ENCODE measurements at places on chromosomes 5 and 9.

DNA sequence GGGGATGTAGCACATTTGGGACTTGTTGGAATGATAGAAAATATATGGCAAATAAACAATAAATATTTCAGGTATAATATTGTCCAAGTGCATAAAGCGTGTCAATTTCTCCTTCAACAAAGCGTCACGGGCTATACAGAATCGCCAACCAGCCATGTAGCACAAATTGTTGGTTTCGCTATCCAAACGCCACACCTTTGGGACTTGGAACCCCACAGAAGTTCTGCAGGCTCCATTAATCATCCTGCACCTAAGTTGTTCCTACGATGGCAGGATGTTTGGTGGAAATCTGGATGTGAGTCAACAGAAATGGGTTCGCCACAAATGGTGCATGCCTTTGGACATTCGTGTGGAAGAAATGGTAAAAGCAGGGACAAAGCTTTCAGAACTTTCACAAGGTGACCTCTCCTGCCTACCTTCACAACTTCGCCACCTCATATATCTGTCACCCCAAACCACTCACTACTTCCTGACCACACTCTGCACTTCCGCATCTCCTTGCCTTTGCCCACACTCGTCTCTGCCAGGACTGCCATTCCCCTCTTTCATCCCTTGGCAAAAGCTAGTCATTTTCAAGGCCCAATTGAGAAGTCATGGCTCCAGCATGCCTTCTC, 95.7 kb downstream of the LHFPL2 start:
- DNase-seq = no peak

GRCh38 chr5:4453655-4454054, 686.5 kb upstream of the ADAMTS16 start:
- no peak for DNase-seq

DNA sequence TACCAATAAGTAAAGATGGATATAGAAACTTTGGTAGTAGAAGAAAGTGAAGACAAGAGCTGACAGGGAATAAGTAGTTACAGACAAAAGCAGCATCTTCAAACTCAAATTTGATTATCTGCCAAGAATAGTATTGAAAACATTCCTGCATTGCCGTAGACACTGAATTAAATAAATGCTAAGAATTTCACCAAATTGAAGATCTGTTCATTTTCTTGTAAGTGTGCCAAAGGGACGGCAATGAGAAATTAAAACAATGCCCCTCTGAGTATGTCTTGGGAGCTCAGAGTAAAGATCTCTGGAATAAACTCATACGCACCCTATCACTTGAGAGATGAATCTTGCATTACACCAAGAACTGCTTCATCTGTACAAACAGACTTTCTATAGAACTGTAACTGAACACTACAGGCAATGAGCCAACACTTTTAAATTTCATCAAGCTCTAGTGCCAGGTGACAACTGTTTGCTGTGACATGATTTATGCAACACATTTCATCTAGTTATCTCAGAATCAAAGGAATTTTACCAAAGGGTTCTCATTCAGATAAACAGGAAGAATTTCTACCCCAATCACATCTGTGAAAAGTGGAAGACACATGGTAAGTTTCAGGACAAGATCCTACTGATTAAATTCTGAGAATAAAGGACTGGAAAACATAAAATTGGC, 66.9 kb downstream of the RFX3 start:
- DNase-seq = no peak

GRCh38 chr9:110142253-110142652, 65.7 kb downstream of the C9orf152 start:
- no peak for DNase-seq

- DNase-seq = no peak
These were observed 389.6 kb upstream of the COX7C start for GRCh38 chr5:86228147-86228546.

- no peak for DNase-seq
These were observed 32.1 kb upstream of the HSD17B4 start for GRCh38 chr5:119420169-119420568.

GRCh38 chr5:126395198-126395597, 28.0 kb upstream of the GRAMD2B start:
- DNase-seq = no peak

DNA sequence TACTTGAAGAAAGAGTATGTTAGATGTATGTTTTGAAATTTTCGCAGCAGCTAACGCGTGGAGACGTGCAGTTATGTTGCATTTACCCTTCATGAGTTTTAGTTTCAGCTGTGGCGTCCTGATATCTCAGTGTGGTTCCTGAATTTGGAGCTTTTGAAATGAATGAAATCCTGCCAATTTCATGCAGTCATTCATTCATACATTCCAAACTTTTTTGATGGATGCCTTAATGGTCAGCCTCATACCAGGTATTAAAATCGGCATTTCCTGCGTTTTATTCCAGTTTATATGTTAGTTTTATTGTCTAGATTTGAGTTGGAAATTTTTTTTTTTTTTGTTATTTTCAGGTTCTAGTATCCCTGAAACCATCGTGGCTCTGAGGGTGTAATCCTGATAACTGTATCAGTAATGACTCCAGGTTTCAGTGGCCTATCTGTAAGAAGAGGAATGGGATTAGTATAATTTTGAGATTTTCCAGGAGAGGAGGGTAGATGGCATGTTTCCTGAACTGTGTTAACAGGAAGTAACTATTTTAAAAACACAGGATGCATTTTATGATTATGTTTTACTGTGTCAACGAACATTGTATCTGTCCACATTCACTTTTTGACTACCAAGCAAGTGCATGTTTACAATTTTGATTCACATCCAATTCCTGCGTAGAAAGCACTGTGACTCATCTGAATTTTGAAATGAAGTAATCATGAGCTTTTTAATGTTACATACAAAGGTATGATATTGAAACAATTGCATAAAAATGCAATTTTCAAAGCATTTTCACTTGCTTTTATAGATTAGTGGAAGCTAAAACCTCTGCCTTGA, 1.0 kb downstream of the FOCAD start:
- peak; percentile 17 for DNase-seq

DNA sequence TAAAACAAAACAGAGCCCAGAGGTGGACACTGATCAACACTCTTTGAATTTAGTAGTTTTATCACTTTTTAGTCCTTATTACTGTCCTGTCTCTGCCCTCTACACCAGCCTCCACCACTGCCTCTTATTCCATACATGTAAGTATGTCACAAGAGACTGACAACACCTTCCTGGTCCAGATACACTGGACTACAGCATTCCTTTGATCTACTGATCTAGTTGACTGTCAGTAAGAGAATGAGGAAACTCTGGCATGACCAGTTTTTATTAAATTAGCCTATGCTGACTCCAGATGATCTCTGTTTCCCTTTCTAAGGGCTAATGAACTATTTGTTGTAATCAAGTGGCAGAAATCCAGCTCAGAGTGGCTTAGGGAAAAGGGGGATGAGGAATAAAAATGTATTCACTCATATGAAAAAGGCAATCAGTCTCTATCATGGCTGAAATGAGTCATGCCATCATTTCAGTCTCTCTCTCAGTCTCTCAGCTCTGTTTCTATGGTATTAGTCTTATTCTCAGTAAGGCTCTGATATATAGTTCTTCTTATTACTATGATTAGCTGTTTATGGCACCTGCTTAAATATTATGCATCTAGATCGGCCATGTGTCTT, 5.5 kb downstream of the ARHGEF37 start:
- peak; percentile 18 for DNase-seq

GRCh38 chr5:142515036-142515435, 170.9 kb downstream of the FGF1 start:
- no peak for DNase-seq

Measured in hepatocyte (in vitro differentiated cells).